ENCODE measurements at places on chromosomes 12 and 14.

- no peak for DNase-seq
Measured at GRCh38 chr14:26429205-26429604, 168.6 kb downstream of the NOVA1 start.

GRCh38 chr14:105629886-105630215 lies 103.5 kb downstream of the TMEM121 start:
- no peak for DNase-seq

GRCh38 chr14:52829527-52830185 lies 38.2 kb upstream of the GNPNAT1 start:
- no peak for DNase-seq

GRCh38 chr14:55410876-55411275 lies 754 bp downstream of the ATG14 start:
- DNase-seq: no peak

GRCh38 chr12:18982226-18982949 lies 147.1 kb upstream of the PLEKHA5 start:
- DNase-seq: no peak

GRCh38 chr14:100147181-100147631 lies 12.2 kb downstream of the DEGS2 start:
- DNase-seq: peak; percentile 35

DNA sequence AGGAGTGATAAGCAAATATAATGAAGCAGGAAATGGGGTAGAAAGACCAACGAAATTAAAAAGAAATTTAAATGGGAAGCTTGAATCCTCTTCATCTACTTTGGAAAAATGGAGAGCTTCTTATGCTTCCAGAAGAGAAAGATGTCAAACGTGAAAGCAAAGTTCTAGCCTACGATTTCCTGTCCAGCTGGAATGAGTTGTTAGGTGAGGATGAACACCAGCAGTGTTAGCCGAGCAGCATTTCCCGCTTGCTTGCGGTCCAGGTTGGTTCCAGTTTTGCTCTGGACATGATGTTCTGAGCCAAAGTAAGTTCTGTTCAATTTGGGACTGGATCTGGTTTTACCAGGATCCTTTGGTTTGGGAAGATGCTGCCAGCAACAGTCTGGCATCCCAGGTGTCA lies 78.9 kb downstream of the DACT1 start:
- no peak for DNase-seq

- no peak for DNase-seq
Measured at GRCh38 chr12:108630481-108631207, 3.0 kb downstream of the SELPLG start.

DNA sequence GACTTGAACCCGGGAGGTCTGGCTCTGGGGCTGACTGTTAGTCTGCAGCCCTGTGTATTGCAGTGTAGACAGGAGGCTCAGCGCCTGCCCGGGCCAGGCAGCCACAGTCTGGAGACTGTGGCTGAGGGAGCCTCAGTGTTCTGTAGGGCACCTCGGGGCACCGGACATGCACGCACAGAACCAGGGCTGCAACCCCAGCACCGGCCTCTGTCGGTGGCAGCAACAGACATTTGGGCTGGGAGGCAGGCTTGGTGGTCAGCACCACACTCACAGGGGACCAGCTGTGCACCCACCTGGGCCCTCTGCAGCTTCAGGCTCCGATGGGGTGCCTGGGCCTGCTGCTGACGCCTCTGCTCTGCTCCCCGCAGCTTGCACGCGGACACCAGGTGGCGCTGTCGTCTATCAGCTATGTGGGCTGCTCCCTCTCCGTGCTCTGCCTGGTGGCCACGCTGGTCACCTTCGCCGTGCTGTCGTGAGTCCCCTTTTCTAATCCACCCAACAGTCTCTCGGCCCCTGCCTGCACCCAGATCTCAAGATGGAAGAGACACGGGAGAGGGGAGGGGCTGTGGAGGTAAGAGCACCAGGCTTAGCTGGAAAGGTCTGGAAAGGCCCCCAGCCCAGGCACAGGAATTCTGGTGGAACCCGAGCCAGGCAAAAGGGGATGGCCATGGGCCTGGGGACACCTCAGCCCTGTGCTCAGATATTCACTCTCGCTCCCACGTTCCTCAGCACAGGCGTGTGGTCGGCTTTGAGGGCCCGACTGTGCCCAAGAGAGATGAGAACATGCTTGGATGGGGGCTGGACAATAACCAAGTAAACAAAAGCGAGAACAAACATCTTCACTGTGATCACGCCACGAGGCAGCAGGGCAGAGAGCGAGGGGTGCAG lies 151.0 kb downstream of the ADGRD1 start:
- peak; percentile 93 for DNase-seq

- DNase-seq: no peak
Measured at GRCh38 chr12:105041186-105041585, 43.1 kb downstream of the ALDH1L2 start.

DNA sequence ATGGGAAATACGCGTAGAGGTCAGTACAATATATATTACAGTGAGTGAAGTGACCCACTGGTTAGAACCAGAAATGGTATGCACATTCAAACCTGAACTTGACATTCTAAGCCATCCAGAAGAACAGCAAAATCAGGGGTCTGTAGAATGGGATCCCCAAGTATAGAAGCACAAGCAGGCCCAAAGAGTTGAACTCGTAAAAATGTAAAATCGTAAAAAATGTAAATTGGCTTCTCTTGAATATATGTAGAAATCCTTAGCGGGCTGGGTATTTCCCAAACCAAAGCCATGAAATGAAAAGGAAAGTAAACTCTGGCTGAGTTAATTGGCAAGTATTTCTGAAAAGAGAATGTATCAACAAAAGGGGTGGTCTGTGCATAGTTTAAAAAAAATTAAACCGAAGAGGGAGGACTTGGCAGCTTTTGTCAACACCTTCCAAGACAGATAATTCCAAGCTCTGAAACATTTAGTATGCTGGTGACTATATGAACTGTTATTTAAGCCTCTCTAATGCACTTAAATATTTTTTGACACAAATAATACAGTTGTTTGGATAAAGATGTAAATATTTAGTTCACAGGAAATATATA lies 1505.6 kb upstream of the FLRT2 start:
- no peak for DNase-seq

DNA sequence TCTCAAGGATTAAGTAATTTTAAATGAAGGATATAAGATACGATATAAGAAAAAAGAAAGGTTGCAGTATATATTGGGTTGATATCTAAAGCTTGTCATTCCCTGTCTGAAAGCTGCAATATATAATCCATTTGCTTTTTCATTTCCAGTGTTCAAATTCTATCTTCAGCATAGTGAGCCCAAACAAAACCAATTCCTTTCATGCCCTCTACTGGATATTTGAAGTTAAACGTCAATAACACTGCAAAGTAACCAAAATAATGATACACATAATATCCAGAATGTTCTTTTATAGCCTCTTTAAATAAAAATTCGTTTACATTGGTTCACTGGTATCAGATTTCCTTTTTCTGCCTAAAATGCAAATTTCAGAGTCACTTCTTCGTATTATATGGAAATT lies 64.5 kb upstream of the DAAM1 start:
- no peak for DNase-seq

DNA sequence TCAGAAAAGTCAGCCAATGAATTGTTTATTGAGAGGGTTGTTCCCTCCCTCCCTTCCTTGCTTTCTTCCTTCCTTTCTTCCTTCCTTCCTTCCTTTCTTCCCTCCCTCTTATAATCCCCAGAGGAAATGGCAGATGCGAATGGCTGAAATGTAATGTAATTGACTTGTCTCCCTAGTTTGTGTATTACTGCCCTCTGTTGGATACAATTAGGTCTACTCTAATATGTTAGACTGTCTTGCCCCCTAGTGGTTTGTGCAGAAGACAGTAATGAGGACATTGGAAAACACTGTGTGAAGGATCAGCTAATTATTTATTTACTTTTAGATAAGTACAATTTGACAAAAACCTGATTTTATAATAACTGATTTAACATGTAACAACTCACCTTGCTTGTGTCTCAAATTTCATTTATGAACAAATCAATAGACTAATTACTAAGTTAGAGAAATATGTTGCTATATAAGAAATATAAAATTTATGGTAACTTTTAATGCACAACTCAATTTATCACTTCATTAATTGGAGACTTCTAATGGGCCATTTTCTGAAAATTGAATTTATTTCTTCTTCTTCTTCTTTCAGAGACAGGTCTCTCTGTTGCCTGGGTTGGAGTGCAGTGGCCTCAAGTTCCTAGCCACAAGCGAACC lies 229.8 kb upstream of the LRIG3 start:
- no peak for DNase-seq

- no peak for DNase-seq
Measured at GRCh38 chr12:125013816-125014442, 20.5 kb downstream of the BRI3BP start.

DNA sequence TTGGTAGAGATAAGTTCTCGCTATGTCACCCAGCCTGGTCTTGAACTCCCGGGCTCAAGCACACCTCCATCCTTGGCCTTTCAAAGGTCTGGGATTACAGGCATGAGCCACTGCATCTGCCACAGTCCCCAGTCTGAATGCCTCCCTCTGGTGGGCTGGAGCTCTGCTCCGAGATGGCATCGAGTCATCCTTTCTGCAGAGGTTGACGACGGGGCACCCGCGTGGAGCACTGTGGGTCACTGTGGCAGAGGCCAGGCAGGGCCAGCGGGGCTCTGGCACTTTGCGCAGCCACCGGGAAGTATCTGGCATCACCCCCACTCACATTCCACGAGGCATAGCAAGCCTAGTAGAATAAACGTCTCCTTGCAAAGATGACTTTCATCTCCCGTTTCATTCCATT lies 163.3 kb upstream of the DIO3 start:
- no peak for DNase-seq

DNA sequence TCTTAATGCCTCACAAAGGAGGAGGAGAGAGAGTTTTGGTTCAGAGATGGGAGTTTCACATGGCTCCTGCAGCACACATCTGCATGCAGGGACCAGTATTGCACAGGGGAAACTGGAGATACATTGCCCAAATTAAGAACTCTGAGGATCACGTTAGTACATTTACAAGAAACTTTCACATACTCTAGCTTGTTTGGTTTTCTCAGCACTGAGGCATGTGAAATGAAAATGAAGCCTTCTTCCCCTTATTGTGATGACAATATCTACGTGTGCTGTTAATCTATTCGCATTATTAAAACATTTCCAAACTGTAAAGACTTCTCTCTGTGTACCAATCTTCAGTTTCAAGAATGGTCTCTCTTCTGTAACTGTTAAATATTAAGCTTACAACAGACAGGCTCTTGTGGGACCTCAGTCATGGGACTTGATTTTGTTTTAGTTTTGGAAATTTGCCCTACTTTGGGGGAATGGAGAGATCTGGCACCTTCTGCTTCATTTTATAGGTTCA lies 124.7 kb downstream of the DAAM1 start:
- no peak for DNase-seq

DNA sequence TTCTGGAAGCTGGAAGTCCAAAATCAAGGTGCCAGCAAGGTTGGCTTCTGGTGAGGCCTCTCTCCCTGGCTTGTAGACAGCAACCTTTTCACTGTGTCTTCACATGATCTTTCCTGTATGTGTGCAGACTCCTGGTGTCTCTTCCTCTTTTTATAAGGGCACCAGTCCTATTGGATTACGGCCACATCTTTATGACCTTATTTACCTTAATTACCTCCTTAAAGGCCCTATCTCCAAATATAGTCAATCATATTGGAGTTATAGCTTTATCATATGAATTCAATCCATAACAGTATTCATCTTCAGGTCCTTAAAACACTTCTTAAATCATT lies 21.2 kb upstream of the GARIN2 start:
- DNase-seq: no peak

- DNase-seq: no peak
Measured at GRCh38 chr12:1604464-1604863, 10.1 kb upstream of the FBXL14 start.

- DNase-seq: no peak
Measured at GRCh38 chr12:26080911-26081310, 43.9 kb downstream of the BHLHE41 start.

DNA sequence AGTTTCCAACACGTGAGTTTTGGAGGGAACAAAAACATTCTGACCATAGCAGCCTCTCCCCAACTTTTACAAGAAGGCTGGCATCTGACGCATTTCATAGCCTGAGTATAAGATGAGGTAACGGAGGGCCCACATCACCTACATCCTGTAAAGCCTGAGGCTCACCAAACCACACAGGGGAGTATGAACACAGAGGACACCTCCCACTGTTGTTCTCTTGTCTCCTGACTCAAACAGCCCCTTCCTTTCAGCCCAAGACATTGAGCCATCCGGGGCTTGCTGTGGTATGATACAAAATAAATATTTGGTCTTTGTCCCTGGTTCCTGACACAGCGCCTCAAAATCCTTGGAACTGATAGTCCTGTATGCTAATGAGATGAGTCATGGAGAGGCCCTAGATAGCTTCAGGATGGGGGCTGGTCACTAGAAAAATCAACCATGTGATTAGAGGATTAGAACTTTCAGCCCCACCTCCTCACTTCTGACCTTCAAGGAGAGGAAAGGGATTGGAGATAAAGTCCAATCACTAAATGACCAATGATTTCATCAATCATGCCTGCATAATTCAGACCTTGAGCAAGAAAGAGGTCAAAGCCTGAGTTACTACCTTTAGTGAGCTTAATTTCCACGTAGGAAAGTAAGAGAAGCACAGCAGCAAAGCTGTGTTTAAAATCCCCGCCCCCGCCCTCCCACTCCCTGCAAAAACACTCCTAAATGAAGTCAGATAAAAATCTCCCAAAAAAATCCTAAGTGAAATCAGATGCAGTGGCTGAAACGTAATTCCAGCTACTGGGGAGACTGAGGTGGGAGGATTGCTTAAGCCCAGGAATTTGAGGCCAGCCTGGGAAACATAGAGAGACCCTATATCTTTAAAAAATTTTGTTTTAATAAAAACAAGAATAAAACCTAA lies 236.4 kb downstream of the PCNX1 start:
- no peak for DNase-seq

- no peak for DNase-seq
Measured at GRCh38 chr14:104717646-104718045, 6.4 kb upstream of the ADSS1 start.

DNA sequence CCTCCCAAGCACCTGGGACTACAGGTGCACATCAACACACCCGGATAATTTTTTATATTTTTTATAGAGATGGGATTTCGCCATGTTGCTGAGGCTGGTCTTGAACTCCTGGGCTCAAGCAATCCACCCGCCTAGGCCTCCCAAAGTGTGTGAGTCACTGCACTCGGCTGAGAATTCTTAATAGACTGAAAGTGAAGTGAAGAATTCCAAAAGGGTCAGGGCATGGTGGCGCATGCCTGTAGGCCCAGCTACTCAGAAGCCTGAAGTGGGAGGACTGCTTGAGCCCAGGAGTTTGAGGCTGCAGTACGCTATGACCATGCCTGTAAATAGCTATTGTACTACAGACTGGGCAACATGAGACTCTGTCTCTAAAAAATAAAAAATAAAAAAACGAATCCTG lies 43.7 kb downstream of the TCHP start:
- no peak for DNase-seq

DNA sequence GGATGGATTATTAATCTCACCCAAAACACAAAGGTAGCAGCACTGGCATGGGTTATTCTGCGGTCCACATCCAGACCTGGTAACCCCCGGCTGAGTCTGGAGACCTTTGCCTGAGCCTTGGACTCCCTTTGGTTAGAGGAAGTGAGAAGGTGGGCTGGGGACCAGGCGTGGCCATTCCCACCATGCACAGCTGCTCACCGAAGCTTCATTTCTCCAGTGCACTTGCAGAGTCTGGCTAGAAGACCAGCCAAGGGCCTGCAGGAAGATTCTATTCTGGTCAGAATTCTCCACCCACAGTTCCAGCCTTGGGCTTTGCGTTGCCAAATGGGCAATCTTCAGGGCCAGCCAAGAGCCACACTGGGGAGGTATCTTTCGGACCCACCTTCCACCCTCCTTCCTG lies 73.0 kb downstream of the LGMN start:
- no peak for DNase-seq

Measured in stimulated activated CD4-positive, alpha-beta T cell treated with anti-CD3 and anti-CD28 coated beads, Interleukin-4, amount 100 ng/mL, for 48 hours (primary cell).